ENCODE measurements at places on chromosomes 11 and 22. TPM values are rescaled to one million over a fixed set of nuclear protein-coding genes. Genes with fewer than 3 reads are reported as not detected.

MAPK8IP1 gene
- 5.7 TPM for total RNA-seq

TRIM49C gene
- not detected for total RNA-seq

RASL10A gene
- not detected for total RNA-seq

PYGM gene
- total RNA-seq: 0.30 TPM

MRGPRF gene
- total RNA-seq: 0.18 TPM

RGL4 gene
- total RNA-seq: not detected

CHRNA10 gene
- 1.8 TPM for total RNA-seq

MMP10 gene
- total RNA-seq: 1.5 TPM

FJX1 gene
- total RNA-seq: 41.9 TPM
